ENCODE measurements at places on chromosomes 3 and 15.
A peak's percentile ranks its signal among the peaks of the same experiment; 100 is the strongest.

DNA sequence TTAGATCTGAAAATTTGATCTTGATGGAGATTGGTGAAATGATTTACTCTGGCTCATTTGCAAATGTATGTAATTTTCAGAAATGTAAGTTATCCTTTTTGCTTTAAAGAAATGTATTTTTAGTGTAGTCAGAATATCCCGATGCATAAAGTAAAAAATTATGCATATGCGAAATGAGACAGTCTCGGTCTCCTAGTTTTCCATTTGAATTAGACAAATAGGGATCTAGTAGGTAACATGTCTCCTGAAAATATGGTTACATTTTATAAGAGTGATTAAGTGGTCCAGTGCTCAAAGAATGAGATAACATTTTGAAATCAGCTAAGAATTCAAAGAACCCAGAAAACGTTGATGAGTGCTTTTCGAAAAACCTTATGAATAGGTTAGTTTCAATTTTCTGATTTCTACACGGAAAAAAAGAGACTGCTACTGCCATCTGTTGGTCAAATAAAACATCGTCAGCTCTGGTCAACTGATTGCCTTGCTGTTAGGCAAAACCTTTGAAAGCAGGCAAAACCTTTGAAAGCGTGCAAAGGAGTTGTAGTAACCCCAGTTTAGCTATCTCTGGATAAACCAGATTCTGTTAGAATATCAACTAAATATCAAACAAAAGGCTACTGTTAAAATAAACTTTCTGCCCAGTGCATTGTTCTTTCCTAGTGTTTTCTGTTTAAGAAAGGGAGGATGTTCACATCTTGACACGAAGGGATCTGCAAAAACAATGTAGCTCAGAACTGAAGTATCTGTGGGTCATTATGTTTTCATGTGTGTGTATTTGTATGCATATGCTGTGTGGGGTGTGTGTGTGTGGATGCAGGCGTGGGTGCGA is 59.3 kb upstream of the CHMP2B start:
- peak; percentile 44 for DNase-seq

GRCh38 chr3:13072600-13073325 is 466 bp downstream of the IQSEC1 start:
- DNase-seq = no peak

DNA sequence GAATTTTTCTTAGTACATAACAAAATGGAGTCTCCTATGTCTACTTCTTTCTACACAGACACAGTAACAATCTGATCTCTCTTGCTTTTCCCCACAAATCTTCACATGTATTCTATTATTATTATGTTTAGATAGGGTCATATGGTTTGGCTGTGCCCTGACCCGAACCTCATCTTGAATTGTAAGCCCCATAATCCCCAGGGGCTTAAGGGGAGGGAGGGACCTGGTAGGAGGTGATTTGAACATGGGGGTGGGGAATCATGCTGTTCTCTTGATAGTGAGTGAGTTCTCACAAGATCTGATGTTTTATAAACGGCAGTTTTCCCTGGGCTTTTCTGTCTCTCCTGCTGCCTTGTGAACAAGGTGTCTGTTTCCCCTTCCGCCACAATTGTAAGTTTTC is 86.7 kb upstream of the SELENOK start:
- no peak for DNase-seq

DNA sequence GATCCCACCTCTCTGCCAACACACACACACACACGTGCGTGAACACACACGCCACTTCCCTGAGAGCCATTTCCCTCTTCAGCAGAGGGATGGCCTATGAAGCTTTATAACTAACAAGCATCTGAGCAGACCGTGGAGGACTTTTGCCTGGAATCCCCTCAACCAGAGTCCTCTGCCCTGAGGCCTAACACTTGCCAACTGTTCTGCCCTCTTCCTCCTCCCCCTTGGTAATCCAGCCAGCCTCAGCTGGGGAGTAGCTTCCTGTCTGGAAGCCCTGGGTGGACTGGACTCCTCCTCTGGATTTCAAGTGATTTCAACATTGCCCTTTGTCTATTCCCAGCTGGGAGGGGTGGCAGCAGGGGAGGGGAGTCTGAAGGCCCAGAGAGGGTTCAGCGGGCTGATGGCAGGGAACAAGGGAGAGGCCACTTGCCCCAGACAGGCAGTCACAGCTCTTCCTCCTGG is 68.4 kb upstream of the HACD2 start:
- DNase-seq = peak; percentile 43

- no peak for DNase-seq
Observed at GRCh38 chr3:125125821-125126245, 70.0 kb upstream of the HEG1 start.

- no peak for DNase-seq
Observed at GRCh38 chr15:97838606-97839210, 121.8 kb upstream of the ARRDC4 start.

DNA sequence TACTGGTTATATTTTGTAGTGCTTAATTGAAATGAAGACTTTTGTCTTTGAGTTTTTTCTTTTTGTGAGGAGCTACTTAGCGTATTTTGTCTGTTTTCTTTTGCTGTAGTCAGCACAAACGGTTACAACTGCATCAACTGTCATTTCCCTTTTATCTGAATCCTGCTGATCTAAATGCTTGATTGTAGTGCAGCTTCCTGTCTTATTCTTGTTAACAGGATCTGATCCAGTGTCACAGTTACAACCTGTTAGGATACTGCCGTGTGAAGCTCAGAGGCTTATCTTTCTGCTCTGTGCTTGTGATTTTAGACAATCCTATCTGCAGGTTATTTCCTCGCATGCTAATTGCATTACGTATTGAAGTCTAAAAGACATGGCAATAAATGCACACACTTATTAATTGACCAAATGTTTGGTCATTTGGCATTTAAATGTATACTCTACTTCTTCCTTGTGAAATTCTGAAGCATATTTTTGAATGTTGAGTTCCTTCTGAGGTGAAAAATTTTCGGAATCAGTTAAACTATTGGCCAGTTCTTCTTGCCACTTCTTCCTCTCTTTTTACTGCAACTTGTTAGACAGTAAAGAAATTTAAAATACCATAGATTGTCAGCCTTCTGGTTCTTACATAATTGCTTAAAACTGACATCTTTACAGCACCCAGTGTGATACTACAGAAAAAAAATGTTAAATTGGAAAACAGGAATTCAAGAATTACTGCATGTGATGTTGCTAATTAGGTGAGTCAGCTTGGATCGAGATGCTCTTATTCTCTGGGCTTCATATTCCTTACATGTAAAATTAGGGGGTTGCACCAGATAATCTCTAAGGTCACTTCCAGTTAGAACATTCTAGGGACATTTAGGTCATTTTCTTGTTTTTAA is 168.2 kb downstream of the MBNL1 start:
- no peak for DNase-seq

GRCh38 chr15:101647251-101647650 is 4.9 kb downstream of the TM2D3 start:
- no peak for DNase-seq

DNA sequence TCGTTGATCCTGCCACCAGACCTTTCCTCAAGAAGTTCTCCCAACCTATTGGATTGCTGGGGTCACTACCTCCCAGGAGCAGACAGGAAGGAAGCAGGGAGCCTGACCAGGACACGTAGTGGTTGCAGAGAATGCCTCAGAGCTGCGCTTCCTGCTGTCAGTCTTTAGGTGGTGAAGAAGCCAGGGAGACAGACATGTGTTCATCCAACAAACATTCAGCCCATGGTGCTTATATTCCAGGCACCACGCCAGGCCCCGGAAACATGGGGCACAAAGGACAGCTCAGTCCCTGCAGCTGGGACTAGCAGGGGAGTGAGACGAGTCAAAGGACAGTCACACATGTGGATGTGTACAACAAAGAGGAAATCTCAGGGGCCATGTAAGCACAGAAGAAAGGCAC is 26.0 kb upstream of the CORO2B start:
- no peak for DNase-seq

- no peak for DNase-seq
Observed at GRCh38 chr3:10290481-10291176, 2.1 kb downstream of the GHRL start.

GRCh38 chr3:186760141-186760833 is 23.1 kb upstream of the EIF4A2 start:
- no peak for DNase-seq

GRCh38 chr3:104461431-104461830 is 905.3 kb upstream of the ALCAM start:
- no peak for DNase-seq

DNA sequence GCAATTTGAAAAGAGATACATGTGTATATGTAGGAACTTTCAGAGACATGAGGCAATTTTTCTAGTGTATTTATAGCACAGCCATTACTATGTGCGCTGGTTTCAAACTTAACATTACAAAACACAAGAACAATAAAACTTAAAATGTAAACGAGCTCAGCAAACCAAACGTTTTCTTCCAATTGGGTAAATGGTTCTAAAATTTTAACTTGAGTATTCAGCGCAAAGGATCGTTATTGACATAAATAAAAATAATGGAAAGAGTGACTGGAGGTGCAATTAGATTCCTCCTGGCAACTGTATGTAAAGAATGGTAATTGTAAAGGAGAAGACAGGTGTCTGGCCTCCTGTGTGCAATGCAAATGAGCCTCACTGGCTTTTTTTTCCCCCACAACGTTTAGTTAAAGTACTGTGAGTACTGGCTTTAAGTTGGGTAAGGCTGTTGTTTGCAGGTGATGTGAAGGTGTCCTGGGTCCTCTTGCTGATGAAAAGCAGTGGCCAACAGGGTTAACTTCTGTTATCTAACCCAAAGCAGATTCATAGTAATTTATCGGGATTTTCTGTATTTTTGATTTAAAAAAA is 14.1 kb upstream of the GADL1 start:
- DNase-seq = no peak
